ENCODE measurements at places on chromosomes 6 and 20.

DNA sequence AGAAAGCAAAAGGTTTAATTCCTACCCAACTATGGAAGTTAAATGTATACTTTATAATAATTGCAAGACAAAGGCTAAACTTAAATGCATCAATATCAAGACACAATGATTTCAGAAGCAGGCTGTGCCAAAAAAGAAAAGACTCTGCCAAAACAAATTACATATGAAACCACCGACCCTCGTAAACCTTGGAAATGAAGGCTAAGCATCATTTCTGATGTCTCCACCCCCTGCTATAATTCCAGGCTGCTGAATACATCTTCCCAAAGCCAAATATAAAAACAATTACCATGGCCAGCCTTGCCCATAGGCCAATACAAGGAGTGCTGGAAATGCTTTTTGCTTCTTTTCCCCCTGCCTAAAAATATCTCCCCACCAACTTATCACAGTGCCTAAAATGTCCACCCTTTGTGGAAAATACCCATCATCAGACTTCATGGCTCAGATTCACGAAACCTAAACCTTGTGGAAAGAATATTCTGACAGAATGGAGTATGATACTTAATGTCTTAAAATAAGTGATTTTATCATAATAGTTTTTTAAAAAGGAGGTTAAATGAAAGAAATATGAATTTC is 37.4 kb downstream of the RCAN2 start:
- DNase-seq: no peak

DNA sequence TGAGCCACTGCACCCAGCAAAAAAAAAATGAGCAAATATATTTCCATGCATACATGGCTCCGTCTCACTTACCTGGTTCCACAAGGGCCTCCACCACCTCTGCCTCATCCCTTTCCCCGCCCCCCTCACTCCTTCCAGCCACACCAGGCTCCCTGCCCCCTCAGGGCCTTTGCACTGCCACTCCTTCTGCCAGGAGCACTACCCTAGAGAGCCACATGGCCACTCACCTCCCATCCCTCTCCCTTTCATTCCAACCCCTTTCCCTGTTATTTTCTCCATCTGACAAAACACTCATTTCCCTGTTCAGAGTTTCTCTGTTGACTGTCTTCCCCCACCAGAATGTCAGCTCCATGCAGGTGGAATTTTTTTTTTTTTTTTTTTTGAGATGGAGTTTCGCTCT is 12.8 kb downstream of the SNAI1 start:
- no peak for DNase-seq

DNA sequence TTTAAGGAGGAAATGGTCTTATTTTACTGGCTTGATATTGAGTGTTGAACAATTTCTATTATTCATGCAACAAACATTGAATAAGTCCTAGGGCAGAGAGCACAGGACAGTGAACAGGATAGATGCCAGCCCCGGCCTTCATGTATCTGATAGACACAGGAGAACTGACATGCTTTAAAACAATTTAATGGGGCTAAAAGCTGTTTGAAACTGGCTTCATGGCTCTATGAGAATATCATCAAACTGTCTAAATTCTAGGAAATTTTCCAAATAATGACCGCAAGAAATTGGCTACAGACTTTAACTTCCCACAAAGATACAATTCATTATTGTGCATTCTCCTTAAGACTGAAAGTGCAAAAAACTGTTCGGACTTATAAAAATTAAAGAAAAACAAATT is 69.0 kb downstream of the ID4 start:
- DNase-seq: no peak

- DNase-seq: no peak
These were observed 100.9 kb downstream of the PREP start for GRCh38 chr6:105301756-105302616.

DNA sequence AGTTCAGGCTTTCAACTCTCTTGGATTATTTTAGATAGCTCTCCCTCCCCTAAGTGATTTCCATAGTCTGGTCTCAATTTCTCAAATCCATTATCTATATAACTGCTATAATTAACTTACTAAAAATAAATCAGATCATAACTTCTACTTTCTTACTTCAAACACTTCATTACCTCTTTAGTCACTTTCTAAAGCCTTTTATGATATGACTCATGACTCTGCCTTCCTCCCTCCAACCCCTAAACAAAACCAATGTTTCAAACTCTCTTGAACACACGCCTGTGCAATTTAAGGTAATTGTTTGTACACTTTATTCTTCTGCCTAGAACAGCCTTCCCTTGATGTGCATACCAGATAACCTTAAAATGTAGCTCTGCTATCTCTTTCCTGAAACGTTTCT is 100.5 kb downstream of the LMBRD1 start:
- no peak for DNase-seq
